ENCODE measurements at places on chromosomes 3 and 15. TPM values are rescaled to one million over a fixed set of nuclear protein-coding genes. Genes with fewer than 3 reads are reported as not detected.

CRYBG3 gene
- 4.3 TPM for polyA plus RNA-seq

TMIE gene
- 0.19 TPM for polyA plus RNA-seq

UNC13C gene
- not detected for polyA plus RNA-seq

SCAPER gene
- polyA plus RNA-seq: 7.8 TPM

AGTR1 gene
- 4.0 TPM for polyA plus RNA-seq

ZPLD1 gene
- not detected for polyA plus RNA-seq

RTP2 gene
- polyA plus RNA-seq: not detected

CPNE9 gene
- polyA plus RNA-seq: not detected

TMCO5A gene
- polyA plus RNA-seq: not detected

PLSCR1 gene
- polyA plus RNA-seq: 28.5 TPM

TGM5 gene
- not detected for polyA plus RNA-seq

ATP8B4 gene
- polyA plus RNA-seq: 0.89 TPM

TRH gene
- polyA plus RNA-seq: 0.15 TPM

KLHL40 gene
- polyA plus RNA-seq: not detected

SPATA16 gene
- not detected for polyA plus RNA-seq

ESYT3 gene
- polyA plus RNA-seq: 0.38 TPM

EIF4E3 gene
- polyA plus RNA-seq: 0.79 TPM

SLC15A2 gene
- polyA plus RNA-seq: not detected

CCR9 gene
- not detected for polyA plus RNA-seq

CILP gene
- 0.09 TPM for polyA plus RNA-seq

MYRIP gene
- polyA plus RNA-seq: 0.11 TPM

CDC25A gene
- polyA plus RNA-seq: 1.5 TPM

ATP11B gene
- polyA plus RNA-seq: 25.5 TPM

PTX3 gene
- polyA plus RNA-seq: 251 TPM

MTFMT gene
- 22.2 TPM for polyA plus RNA-seq

SCG3 gene
- polyA plus RNA-seq: not detected

C3orf22 gene
- polyA plus RNA-seq: not detected

QRICH1 gene
- 29.0 TPM for polyA plus RNA-seq

CAPN3 gene
- 2.2 TPM for polyA plus RNA-seq

SHC4 gene
- polyA plus RNA-seq: 0.99 TPM

DUOXA1 gene
- 0.61 TPM for polyA plus RNA-seq

PLA1A gene
- polyA plus RNA-seq: not detected

CLRN1 gene
- polyA plus RNA-seq: not detected

HAUS2 gene
- 22.1 TPM for polyA plus RNA-seq

GOLGA8H gene
- polyA plus RNA-seq: not detected

REC114 gene
- polyA plus RNA-seq: not detected

FOXB1 gene
- polyA plus RNA-seq: not detected

NKIRAS1 gene
- polyA plus RNA-seq: 17.2 TPM

CCRL2 gene
- polyA plus RNA-seq: not detected

HRG gene
- not detected for polyA plus RNA-seq

TMEM158 gene
- 4.5 TPM for polyA plus RNA-seq

NPAP1 gene
- polyA plus RNA-seq: not detected

DNAH12 gene
- not detected for polyA plus RNA-seq

ZNF80 gene
- polyA plus RNA-seq: not detected

KLHL6 gene
- polyA plus RNA-seq: not detected

NR2F2 gene
- polyA plus RNA-seq: 23.8 TPM

COMMD2 gene
- 71.0 TPM for polyA plus RNA-seq

ROBO1 gene
- 18.8 TPM for polyA plus RNA-seq

AP3B2 gene
- 0.89 TPM for polyA plus RNA-seq

RABL3 gene
- 28.4 TPM for polyA plus RNA-seq

GOLGA6A gene
- polyA plus RNA-seq: not detected

UCN2 gene
- polyA plus RNA-seq: 0.25 TPM

IQCF5 gene
- not detected for polyA plus RNA-seq

PARP16 gene
- 7.7 TPM for polyA plus RNA-seq

LMCD1 gene
- 189 TPM for polyA plus RNA-seq

CLSTN2 gene
- polyA plus RNA-seq: not detected

ANKRD63 gene
- polyA plus RNA-seq: not detected

SMC4 gene
- 69.7 TPM for polyA plus RNA-seq

Data from GM23248 (cell line).